ENCODE measurements at places on chromosomes 2 and 18.

DNA sequence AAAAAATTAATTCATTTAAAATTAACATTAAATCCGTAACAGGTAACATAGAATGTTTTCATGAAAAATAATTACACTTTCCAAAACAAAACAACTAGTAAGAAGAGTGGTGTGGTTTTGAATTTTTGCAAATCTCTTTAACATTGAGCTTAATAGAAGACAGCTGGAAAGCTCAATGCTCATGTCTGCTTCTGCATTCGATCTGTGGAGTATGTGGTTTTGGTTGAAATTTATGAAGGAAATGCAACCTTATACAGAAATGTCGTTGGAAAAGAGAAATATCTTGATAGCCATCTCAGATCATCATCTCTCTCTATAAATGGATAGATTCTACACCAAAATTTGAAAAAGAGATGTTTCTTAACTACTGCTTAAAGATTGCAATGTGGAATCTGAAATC, 17.3 kb upstream of the FHL2 start:
- peaks cover 16% of the 10 kb centered on the region for H3K36me3 ChIP-seq
- H3K4me1 ChIP-seq: peaks cover 36% of the 10 kb centered on the region
- no peak overlapping the region for H3K4me3 ChIP-seq
- peak overlapping the region; percentile 8 for H3K27ac ChIP-seq

DNA sequence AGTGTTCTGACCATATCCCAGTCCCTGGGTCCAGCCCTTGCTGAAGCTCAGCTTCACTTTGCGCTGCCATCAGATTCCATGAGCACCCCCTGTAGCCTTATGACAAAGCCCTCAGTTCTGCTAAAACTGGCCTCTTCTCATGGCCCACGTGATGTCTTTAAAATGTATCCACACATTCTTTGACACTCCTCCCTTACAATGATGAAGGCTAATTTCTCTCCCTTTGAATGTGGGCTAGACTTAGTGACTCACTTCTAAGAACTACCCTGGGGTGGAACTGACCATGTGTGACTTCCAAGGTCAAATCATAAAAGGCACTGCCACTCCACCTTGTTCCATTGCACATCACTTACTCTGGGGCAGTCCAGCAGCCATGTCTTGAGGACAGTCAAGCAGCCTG, 45.4 kb upstream of the GORASP2 start:
- no peaks in the 10 kb centered on the region for H3K4me1 ChIP-seq
- H3K4me3 ChIP-seq: no peak overlapping the region
- H3K27ac ChIP-seq: no peak overlapping the region
- peaks cover 3% of the 10 kb centered on the region for H3K27me3 ChIP-seq
- no peak for DNase-seq
- no peaks in the 10 kb centered on the region for H3K36me3 ChIP-seq

GRCh38 chr2:159168707-159169106, 117.8 kb downstream of the WDSUB1 start:
- peaks cover 20% of the 10 kb centered on the region for H3K4me1 ChIP-seq
- H3K4me3 ChIP-seq: no peak overlapping the region
- peak; percentile 40 for DNase-seq

GRCh38 chr2:128169933-128170709, 79.1 kb downstream of the UGGT1 start:
- H3K4me3 ChIP-seq: no peak overlapping the region
- H3K27ac ChIP-seq: no peak overlapping the region
- peaks cover 46% of the 10 kb centered on the region for H3K36me3 ChIP-seq
- no peaks in the 10 kb centered on the region for H3K4me1 ChIP-seq
- H3K27me3 ChIP-seq: no peaks in the 10 kb centered on the region

DNA sequence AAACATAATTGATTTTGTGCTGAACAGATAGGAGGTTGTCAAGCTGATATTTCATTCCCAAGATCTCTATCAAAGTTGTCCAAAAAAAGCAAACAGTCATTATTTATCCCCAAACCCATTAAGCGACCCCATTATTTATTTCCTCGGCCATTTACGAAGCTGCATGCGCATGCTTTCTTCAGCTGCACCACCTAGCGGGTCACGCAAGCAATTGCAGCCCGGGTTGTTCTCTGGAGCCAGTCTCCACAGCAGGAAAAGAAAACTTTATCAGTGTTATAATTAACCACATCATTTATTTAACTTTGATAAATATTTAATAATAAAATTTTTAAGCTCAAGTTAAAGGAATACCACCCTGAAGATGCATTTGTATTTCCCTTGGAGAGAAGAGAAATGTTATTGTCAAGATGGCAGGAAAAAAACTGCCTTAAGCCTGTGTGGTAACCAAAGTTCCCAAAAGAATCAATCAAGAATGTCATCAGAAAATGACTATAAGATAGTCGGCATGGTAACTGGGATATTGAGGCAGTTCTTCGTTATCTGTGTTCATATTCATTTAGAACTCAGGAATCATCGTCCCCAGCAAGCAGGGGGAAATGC, 304.7 kb downstream of the FBXO15 start:
- DNase-seq: peak; percentile 76
- no peaks in the 10 kb centered on the region for H3K36me3 ChIP-seq
- peaks cover 16% of the 10 kb centered on the region for H3K4me1 ChIP-seq
- H3K27me3 ChIP-seq: no peaks in the 10 kb centered on the region

DNA sequence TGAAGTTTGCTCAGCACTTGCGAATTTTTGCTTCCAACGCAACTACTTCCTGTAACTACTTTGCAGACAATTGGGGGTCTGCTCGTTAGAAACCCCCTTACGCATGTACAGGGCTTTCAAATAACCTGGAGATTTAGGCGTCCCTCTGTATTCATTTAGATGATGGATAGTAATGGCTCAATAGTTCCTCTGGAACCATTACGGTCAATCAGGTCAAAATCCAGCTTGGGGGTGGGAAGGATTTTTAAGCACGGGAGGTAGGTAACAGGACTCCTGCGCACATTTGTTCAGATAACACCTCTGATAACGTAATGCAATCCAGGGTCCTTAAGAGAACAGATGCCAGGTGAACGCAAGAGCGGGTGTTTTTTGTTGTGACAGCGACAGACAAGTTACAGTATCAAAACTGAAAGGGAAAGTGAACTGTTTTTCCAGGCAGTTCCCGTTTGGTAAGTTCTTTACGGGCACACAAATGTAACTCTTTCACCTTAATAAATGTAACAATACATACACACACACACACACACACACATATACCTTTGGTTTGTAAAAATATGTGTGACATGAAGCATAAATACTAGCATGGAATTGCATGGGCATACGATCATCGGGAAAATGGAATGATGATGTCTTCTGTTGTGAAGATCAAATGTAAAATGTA, 3.8 kb upstream of the OSR1 start:
- peak overlapping the region; percentile 27 for H3K4me3 ChIP-seq
- no peak for DNase-seq
- no peaks in the 10 kb centered on the region for H3K4me1 ChIP-seq
- no peaks in the 10 kb centered on the region for H3K36me3 ChIP-seq
- peaks cover 95% of the 10 kb centered on the region for H3K27me3 ChIP-seq
- H3K27ac ChIP-seq: no peak overlapping the region

- H3K27ac ChIP-seq: no peak overlapping the region
- DNase-seq: peak; percentile 43
- no peaks in the 10 kb centered on the region for H3K27me3 ChIP-seq
- H3K36me3 ChIP-seq: no peaks in the 10 kb centered on the region
- peaks cover 3% of the 10 kb centered on the region for H3K4me1 ChIP-seq
- H3K4me3 ChIP-seq: no peak overlapping the region
These were observed 73.7 kb upstream of the DNAJC10 start for GRCh38 chr2:182642328-182642727.
